ENCODE measurements at places on chromosomes 5 and 9.

DNA sequence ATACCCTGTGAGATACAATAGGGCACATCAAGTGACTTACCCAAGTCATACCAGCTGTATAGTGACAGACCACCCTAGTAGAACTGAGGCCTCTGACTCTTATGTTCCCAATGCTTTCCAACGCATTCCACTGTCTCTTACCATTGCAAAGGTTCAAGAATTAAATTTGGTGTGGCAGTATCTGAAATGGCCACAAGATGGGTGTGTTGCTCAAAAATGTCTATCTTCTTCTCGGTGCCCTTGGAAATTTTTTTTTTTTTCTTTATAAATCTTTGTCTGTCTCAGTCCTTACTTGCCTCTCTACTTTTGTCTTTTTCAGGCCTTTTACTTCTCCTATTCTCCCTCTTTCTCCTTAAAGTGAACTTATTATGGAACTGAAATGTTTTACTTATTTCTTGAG is 48.4 kb downstream of the GPR21 start:
- no peak for DNase-seq

DNA sequence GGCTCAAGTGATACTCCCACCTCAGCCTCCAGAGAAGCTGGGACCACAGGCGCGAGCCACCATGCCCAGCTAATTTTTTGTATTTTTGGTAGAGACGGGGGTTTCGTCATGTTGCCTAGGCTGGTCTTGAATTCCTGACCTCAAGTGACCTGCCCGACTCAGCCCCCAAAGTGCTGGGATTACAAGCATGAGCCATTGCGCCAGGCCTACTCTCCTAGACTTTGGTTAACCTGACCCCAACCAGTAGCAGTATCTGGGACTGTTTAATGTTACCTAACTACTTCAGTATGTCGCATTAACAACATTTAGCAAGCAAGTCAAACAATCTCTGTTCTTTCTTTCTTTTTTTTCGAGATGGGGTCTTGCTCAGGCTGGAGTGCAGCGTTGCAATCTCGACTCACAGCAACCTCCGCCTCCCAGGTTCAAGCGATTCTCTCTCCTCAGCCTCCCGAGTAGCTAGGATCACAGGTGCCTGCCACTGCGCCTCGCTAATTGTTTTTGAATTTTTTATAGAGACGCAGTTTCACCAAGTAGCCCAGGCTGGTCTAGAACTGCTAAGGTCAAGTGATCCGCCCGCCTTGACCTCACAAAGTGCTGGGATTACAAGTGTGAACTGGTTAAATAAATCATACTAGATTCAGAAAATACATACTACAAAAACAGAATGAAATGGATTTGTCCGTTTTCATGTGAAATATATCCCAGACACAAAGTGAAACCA is 2.0 kb downstream of the AK3 start:
- DNase-seq = no peak

GRCh38 chr9:134591082-134591571 is 50.5 kb upstream of the COL5A1 start:
- DNase-seq = no peak

DNA sequence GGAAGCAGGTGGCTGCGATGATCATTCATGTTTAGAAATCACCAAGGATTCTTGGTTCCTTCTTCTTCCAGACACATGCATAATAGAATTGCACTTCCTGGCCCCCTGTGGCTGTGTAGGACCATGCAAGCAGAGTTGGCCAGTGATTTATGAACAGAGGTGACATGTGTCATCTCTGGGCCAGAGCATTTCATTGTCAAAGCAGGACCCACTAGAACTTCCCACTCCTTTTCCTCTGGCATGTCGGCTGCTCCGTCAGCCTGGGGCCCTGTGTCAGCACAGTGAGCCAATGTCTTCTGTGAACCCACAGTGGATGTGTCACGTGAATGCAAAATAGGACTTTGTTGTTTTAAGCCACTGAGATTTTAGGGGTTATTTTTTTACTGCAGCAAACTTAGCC is 59.2 kb downstream of the HSD17B3 start:
- no peak for DNase-seq

DNA sequence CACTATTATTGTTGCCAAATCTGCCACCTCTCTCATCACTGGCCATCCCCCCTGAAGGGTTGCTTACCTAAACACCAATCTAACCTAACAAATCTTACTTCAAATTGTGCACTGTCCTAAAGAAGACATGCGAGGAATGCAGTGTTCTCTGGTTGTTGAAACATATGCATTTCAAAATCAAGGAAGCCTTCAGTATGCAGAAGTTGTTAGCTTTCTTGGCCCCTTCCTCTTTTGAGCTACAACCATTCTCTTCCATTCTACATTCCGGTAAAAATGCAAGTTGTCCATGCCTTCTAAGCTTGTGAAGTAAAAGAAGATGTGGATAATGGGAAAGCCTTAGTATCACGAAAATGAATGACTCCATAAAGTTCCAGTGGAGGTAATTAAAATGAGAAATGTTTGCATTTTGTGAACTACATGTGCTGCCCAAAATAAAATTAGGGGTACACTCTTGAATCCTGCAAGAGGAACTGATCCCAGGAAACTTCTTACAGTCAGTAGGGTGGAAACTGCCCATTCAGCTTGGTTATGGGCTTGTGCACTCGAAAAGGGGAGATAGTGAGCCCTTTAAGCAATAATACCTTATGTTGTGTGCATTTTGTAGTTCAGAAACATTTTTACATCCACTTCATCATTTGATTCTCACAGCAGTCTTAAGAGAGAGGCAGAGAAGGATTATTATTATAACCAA is 77.6 kb upstream of the ADRB2 start:
- no peak for DNase-seq

- peak; percentile 66 for DNase-seq
These were observed 660 bp downstream of the SCAMP1 start for GRCh38 chr5:78360924-78361630.

DNA sequence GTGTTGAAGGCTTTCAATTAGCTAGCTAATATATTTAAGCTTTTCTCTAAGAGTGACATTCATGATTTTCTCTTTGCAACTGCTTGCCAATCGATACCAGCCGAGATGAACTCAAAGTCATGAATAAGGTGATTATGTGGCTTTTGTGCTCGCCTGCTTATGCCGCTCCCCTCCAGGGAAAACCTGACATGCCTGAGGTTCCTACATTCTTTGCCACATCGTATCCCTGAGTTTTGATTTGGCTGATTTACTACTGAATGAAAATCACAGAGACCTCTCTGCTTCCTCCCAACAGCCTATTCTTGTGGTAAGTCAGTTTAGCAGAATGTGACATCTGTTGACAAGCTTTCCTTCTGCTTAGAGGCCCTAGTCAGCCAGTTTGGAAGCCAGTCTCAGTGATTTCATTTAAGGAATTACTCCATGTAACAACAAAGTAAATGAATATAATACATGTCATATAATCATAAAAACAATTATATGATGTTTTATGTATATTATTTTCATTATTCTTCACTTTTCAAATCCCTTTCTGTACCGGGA is 513.4 kb downstream of the CSNK1G3 start:
- no peak for DNase-seq

DNA sequence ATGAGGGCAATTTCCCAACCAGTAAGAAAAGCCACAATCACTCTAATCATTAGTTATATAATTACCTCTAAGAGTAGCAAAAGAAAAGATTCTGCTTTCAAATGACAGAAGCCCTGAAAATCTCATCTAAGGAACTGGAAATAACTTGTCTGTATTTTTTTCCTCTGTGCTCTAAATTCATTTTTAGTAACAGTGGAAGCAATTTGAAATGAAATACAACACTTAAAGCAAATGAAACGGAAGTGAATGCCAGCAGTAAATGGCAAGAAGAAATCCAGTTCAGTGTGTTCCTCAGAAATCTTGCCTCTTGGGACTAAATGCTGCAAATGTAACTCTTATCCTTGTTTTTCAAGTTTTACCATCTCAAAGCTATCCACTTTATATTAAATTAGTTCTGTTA is 294.9 kb downstream of the TAF11L14 start:
- DNase-seq = no peak

GRCh38 chr5:157821822-157822622 is 36.9 kb downstream of the CLINT1 start:
- DNase-seq = no peak

DNA sequence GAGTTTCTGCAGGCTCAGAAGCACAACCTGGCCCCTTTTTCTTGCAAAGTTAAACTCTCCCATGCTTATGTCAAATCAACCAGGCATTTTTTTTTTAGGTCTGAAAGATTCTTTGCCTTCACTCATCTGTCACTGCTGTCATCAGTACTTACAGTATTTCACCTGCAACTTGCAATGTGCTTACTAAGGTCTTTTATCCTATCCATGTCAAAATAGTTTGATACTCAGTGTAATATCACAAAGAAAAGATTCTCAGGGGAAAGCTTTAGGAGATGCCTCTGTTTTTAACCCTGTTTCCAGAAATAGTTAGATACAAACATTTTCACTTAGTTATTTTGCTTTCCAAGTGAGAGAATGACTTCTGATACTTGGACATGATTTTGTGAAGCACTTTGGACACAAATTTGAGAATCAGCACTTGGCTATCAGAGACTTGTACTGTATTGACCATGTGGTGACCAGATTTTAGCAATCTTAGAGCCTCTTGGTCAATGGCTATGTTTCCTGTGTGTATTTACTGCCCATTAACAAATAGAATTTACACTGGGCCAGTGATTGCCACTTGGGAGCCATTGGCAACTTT is 428.2 kb downstream of the IRX1 start:
- DNase-seq = no peak
